Liver (tissue), 10 donors: ENCODE measurements at places on chromosomes 16 and 17. TPM values are rescaled to one million over a fixed set of nuclear protein-coding genes. Genes with fewer than 3 reads are reported as not detected.

CPSF4L gene
- not detected for total RNA-seq

SLC13A2 gene
- 0.25 TPM for total RNA-seq

DNA sequence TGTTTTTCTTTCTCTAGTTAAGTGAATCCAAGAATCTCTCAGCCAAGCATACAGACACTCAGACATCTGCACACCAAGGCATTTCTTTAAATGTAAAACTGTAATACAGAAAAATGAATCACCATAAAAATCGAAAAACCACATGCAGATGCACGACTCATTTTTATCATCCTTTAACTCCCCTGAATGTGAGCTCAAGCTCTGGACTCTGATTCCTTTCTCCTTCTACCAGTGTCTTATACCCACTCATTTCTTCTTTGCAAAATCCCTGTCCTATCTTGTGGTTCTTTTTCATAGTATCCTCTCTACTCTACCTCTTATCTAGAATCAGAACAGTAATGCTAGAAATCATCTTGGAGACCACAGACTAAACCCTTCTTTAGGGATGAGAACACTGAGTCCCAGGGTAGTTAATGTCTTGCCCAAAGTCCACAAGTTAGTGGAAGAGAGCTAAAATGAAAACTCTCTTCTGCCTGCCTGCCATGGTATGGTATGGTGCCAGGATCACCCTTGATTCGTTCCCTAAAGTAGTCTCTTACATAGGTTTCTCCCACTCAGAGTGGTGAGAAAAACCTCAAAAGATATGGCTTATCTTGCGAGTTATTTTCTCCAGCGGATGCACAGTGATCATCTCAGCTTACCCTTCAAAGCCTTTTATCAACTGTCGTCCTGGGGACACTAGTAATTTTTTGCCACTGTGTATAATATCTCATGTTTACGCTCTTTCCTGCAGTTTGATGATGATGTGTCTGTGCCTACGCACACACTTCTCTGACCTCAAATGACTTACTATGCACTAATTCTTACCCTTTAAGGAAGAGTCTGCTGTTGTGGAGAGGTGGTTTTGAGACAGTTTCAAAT, 30.2 kb downstream of the BRD7 start:
- DNase-seq, result no peak
- no peak overlapping the region for H3K27ac ChIP-seq
- no peaks in the 10 kb centered on the region for H3K4me1 ChIP-seq
- H3K27me3 ChIP-seq, result no peaks in the 10 kb centered on the region

- peak within 1 kb of the TSS; percentile 72 for H3K27ac ChIP-seq
- H3K27me3 ChIP-seq, result no peaks in the 10 kb centered on the region
- H3K4me1 ChIP-seq, result peaks cover 6% of the 10 kb centered on the region
Observed at GRCh38 chr17:38428112-38428642, at the start of gene ARHGAP23. TSS of gene ARHGAP23 (plus strand) at chr17:38428464. CDS start at chr17:38428486, 22 bp downstream.

GRCh38 chr16:4680673-4681470, 12.5 kb upstream of the NUDT16L1 start:
- peak overlapping the region; percentile 35 for H3K4me3 ChIP-seq
- no peaks in the 10 kb centered on the region for H3K27me3 ChIP-seq
- peaks cover 93% of the 10 kb centered on the region for H3K4me1 ChIP-seq
- peaks cover 6% of the 10 kb centered on the region for H3K36me3 ChIP-seq
- peak overlapping the region; percentile 98 for H3K27ac ChIP-seq

GRCh38 chr17:74635418-74635817, 11.9 kb upstream of the CD300E start:
- H3K36me3 ChIP-seq, result no peaks in the 10 kb centered on the region
- no peak overlapping the region for H3K4me3 ChIP-seq
- no peaks in the 10 kb centered on the region for H3K4me1 ChIP-seq
